ENCODE measurements at places on chromosomes 12 and 14.

- peak; percentile 54 for DNase-seq
These were observed 29.5 kb upstream of the STAB2 start for GRCh38 chr12:103557628-103558010.

DNA sequence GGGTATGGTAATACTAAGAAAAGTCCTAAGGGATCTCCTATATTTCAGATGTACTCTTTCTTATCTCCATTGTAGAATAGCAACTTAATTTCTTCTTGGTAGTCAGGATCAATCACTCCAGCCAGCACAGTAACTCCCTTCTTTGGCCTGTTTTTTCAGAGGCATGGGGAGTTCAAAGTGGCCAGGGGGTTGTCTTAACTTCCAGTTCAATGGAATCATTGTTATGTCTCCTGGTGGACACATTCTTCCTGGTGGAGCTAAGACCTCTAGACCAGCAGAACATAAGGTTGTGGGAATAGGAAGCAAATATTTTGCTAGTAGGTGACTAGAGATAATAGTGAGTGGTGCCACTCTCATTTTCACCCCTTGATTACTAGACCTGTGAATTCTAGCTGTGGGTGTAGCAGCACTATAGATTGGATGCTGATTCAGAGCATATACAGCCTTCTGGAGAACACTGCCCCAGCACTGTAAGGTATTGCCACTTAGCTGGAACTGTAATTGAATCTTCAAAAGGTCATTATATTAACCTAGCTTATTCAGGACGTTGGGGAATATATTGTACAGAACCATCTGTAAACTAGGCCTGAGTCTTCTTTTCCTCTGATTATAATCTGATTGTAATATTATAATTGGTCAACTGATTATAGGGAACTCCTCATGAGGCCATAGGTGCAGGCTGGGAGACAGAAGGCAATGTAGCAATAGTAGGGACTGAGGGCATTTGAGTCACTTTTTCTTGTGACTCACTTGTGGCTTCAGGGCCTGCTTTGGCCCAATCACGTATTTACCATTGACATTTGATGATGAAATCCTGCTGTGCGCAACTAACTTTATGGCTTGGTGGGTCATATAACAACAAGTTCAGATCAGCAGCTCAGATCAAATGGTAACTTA lies 60.2 kb upstream of the ATP2B1 start:
- no peak for DNase-seq

DNA sequence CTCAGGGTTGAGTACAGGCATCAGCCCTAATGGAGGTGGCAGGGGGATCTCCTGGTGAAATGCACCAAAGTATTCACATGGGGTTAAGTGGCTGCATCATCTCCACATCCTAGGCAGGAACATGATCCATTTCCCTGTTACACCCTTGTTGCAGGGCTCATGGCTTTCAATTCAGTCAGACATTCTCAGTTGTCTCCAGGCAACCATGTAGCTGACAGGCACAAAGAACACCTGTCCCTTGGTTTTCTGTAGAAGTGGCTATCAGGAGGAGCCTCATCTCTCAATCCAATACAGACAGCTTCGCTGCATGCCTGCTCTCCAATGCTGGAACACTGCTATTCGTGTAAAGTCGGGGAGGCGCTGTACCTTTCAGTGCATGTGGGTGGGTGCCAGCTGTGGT lies 299.0 kb upstream of the FOXG1 start:
- peak; percentile 52 for DNase-seq

DNA sequence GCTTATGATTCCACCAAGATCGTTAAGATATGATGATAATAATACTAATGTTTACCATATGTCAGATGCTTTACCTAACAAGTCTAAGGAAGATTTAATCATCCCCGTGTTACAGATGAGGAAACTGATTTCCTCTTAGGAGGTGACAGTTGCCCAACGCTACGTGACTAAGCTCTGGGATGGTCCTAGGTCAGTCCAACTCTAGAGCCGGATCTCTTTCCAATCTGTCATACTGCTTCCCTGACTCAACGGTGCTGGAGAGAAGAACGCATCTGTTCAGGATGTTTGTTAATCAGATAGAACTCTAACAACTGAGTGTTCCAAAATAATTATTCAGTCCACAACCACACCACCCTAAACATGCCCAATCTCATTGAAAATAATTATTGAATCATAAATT lies 39.8 kb downstream of the NDUFA12 start:
- DNase-seq, result no peak

GRCh38 chr12:20376984-20377383 lies 8.6 kb downstream of the PDE3A start:
- peak; percentile 49 for DNase-seq

DNA sequence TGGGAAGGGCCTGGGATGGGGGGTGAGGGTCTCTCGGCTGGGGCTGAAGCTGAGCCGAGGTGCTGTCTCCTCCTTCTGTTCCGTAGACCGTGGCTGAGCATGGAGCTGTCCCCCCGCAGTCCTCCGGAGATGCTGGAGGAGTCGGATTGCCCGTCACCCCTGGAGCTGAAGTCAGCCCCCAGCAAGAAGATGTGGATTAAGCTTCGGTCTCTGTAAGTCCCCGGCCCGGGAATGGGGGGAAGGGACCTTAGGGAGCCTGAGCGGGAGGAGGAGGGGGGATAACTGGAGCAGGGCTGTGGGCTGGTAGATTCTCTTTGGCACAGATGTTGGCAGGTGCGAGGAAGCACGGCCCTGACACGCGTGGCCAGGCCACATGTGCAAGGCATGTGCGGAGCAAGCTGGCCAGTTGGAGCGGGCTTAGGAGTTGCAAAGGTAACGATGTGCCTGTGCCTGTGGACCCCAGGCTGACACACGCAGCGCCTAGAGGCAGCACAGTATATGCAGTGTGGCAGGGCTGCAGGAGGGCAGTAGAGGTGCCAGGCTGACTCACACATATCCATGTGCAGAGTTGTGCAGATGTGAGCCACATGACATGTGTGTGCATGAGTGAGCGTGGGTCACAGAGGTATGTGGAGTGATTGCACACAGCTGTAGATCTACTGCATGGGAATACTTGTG lies 512 bp downstream of the PDE1B start:
- DNase-seq, result no peak

DNA sequence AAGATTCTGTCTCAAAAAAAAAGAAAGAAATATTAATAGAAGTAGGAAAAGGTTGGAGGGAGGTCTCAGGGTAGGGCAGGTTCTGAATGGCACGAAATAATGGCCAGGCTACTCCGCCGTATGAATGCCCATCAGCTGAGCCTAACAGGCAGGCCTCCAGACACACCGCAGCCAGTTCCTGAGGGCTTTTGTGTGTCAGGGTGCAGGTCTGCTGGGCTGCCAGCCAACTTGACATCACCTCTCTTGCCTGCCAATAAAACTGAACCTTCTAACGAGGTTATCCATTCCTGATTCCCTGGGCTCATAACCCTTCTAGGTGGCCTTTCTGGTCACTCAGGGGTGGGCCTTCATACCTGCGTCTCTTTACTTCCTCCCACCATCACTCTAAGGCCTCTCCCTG lies 3.0 kb downstream of the IFI27 start:
- DNase-seq, result no peak

DNA sequence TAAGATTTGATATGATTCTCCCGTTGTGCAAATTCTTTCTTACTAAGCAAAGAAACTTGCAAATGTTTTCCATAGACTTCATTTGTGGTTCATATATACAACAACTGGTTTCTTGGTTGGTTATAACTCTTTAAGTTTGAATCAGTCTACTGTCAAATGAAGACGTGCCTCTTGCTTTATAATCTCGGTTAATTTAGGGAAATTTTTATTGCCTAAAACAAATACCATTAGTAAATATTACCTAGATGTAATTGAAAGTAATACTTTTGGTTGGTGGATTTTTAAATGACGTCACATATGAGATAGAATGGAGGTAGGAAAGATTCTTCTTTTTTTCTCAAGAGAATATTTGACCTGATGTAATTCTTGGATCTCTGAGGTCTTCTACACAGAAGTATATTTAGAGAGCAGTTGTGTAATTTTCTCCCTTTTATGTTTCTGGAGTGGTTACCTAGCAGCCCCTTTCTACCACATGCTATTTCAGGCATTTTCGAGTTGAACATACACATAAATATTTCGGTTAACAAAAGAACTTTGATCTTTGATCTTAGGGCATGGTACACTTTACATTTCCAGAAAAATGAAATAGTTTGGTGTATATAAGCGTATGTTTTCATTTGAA lies 1.7 kb downstream of the ATF7IP start:
- DNase-seq, result peak; percentile 66

GRCh38 chr12:101875162-101875561 lies 2.2 kb upstream of the DRAM1 start:
- no peak for DNase-seq

DNA sequence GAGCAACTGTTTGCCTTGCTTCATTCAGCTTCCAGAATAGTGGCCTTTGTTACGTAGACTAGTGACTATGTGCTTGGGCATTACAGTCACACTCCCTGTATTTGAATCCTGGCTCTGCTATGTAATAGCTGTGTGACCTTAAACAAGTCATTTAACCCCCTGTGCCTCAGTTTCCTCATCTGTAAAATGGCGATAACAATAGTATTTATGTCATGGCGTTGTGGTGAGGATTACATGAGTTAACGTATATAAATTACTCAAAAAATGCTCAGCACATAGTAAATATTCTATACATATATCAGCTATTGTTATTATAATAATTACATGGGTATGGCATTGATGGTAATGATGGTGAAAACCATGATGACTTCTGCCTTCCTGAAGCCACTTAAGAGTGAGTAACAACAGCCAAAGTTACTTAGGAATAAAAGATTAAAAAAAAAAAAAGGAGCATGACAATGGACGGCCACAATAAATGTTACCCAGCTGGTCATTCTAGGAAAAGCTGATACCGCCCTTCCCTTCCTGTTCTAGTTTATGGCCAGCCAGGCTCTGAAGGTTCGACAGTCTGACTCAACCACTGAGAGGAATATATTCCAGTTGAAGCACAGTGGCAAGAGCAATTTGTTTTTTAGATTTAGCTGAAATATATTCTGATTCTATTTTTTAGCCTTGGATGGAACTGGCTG lies 9.9 kb upstream of the ADIPOR2 start:
- no peak for DNase-seq

GRCh38 chr14:65880507-65880906 lies 468.0 kb downstream of the FUT8 start:
- DNase-seq, result no peak

DNA sequence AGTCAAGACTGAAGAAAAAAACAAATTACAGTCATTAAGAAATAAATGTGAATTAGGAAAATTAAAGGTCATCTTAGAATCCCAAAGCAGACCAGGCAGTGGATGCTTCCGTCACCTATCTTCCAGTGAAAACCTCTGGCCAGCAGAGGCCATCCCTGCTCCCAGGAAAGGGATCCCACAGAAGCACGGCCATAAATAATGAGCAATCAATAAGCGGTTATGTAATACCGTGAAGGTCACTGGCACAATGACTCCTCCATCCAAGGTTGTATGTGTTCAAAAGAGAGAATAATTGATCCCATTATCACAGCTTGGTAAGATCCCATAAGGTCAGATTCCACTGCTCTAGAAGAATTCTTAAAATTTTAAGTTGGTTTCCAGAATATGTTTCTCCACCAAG lies 85.7 kb downstream of the PPP2R5E start:
- no peak for DNase-seq

All from muscle of leg (tissue), 16 donors.